Urinary bladder (tissue), 4 donors: ENCODE measurements at places on chromosomes 2 and 18.

DNA sequence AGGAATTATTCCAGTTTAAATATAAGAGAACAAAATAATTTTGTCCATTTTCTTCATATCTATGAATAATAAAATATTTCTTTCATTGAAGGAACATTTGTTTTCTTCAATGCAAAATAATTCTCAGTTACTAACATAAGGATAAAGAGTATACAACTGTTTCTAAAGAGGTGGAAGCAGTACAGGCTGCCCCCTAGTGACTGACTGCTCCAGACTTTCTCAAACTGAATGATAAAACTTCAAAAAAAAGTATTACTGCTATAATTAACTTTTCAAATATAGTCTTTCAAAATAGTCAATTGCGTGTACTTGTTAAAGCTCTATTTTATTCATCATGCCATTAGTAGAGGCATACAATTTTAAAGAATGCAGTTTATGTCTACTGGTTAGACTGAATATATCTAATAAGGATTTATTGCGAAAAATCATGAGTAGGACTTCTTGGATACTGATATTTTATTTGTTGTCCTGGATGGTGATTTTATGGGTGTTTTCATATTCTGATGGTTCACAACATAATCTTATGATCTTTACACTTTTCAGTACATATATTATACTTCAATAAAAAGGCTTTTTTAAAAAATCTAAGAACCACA is 100.1 kb downstream of the WDPCP start:
- no peak for DNase-seq

GRCh38 chr18:67400502-67401117 is 115.9 kb downstream of the DSEL start:
- DNase-seq, result no peak

GRCh38 chr18:58013241-58014211 is 30.5 kb upstream of the NEDD4L start:
- no peak for DNase-seq

- DNase-seq, result peak; percentile 46
Observed at GRCh38 chr2:240566203-240567136, 1.8 kb upstream of the RNPEPL1 start.

DNA sequence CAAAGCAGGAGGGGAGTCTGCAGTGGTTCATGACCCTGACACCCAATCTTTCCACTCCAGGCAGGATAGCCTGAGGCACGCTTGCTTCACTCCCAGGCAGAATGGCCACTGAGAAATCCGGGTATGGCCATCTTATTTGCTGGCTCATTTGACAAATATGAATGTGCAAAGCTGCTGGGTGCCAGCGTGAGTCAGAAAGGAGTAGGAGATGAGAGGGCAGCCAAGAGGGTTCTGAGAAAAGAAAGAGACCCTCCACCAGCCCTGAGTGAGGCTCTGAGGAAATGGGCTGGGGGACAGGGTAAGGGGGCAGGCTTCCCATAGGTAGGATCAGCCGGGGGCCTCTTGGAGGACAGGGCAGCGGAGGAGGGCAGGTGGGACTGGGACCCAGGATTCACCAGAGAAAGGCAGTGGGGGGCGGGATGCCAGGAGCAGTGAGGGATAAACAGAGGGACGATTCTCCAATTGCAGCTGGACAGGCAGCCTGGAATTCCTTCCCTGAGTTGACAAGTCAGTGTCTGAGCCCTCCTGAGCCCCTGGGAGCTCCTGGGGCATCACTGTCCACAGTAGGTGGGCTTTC is 15.2 kb downstream of the RAMP1 start:
- DNase-seq, result no peak

DNA sequence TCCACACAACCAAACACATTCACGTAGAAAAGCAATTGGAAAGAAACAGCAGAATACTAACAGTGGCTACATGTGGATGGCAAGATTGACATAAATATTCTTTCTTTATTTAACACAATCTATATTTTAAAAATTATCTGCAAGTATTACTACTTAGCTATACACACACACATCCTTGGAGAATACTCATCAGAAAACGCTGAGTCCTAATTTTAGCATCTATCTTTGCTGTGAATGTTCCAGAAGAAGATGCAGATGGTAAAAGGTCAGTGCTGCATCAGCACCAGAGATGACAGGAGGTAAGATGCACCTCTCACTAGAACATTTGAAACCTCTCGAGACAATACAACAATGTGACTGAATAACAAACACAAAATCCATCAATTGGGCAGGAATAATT is 148.5 kb downstream of the L3MBTL4 start:
- no peak for DNase-seq

DNA sequence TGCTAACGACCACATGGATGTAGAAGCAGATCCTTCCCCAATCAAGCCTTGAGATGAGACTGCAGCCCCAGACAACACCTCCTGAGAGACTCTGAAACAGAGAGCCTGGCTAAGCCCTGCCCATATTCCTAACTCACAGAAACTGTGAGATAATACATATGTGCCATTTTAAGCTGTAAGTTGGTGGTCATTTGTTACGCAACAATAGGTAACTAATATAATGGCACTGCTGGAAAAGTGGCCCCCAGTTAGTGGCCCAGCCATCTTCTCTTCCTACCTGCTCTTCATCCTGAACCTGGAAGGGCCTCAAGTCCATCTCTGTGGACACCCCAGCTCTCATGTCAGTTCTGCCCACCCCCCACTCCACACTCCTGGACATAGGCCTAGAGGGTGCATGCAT is 144.0 kb downstream of the TMEM17 start:
- no peak for DNase-seq

DNA sequence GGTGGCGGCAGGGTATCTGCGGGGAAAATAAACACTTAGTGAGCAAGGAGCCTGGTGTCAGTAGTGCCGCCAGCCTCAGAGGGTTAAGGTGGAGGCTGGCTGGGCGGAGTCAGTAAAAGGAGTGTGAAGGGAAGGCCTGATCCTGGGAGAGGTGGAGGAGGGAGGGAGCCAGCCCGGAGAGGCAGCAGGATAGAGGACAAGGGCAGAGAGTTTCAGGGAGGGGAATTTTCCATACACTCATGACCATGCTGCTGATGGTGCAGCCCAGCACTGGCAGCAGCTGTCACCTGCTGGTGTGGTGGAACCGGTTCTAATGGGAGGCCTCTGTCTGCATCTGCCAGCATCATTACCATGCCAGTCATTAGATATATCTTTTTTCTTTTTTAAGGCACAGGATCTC is 2.0 kb upstream of the TEX44 start:
- no peak for DNase-seq

DNA sequence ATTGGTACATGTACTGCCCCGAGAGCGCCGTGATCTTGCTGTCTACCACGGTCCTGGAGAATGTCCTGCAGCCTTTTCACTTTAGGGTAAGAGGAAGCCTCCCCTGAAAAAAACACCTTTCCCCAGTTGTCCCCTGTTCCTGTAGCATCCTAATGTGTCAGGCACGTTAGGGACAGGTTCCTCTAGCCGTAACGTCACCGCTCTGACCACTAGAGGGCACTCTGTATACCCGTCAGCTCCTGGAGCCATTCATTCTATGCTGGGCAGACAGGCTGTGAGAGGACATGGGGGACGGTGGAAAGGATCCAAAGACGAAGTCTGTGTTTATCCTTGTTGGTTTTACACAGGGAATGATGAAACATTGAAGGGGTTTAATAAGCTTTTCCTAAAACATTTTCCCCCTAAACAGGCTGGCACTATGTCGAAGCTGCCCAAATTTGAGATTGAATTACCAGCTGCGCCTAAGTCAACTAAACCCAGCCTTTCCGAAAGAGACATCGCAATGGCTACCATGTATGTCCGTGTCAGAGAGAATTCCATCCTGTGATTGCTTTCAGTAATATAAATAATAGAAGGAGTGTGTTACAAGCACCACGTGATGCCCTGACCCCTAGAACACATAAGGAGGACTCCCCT is 12.7 kb downstream of the RMC1 start:
- peak; percentile 61 for DNase-seq

GRCh38 chr2:29844713-29845326 is 76.6 kb downstream of the ALK start:
- no peak for DNase-seq

- no peak for DNase-seq
Observed at GRCh38 chr2:168241208-168241607, 6.2 kb downstream of the STK39 start.

- no peak for DNase-seq
Observed at GRCh38 chr2:207143215-207144172, 22.3 kb downstream of the KLF7 start.

DNA sequence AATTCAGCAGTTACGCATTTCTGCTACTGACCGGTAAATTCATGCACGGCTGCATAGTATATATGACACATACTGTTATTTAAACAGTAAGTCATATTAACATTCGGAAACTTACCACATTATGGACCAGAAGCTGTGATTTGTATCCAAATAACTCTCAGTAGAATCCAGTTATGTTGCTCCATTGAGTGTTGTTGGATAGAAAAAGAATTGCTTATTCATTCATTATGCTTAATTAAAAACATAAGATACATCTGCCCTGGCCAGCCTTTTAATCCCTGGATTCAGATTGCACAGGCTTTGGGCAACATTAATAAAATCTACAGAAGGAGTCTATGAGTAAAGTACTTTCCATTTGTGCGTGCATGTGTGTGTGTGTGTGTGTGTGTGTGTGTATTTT is 111.3 kb downstream of the CPS1 start:
- DNase-seq, result no peak

DNA sequence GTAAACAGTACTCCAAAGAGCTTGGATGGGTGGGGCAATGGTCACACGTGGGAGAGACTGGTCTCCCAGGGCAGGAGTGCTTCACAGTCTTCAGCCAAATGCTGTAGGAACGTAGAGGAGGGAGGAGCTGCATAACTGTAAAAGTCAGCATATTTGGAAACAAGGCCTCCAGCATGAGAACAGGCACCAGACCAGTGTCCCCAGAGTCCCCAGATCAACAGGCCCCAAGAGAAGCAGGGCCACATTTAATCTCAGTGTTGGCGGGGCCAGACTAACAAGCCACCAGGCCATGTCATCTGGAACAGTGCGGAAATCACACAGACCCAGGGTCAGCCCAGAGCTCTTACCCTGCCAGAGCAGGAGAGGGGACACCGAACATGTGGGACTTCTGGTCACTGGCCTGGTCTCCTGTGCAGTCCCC is 63.2 kb downstream of the ADCY3 start:
- DNase-seq, result no peak

GRCh38 chr18:45312555-45313126 is 302.6 kb upstream of the SLC14A2 start:
- DNase-seq, result no peak
